Stimulated activated naive CD4-positive, alpha-beta T cell treated with Interleukin-2 at 50 U/mL for 16 hours (primary cell): ENCODE measurements at places on chromosomes 1 and 21.

- no peak for DNase-seq
Observed at GRCh38 chr1:91809317-91809716, 76.6 kb downstream of the TGFBR3 start.

GRCh38 chr1:46364612-46365011 lies 24.0 kb downstream of the NSUN4 start:
- no peak for DNase-seq

DNA sequence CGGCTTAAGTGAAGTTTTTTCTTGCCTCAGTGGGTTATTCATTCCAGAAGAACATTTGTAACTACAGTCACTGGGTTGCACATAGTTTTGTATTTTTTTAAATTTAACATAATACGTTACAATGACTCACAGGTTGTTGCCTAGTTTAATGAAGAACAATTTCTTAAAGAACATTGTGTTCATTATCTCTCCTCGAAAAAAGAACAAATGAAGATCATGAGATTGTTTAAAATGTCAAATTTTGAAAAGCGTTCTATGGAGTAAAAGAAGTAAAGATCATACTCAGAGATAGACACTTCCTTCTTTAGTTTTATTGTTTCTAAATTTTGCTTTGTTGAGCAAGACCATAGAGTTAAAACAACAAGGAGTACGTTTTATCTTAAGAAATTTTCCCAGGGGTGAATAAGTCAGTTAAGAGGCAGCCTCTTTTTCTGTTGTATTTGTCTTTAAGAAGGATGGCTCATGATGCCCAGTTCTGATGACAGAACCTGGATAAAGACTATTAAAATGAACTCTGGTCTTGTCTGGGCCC lies 10.5 kb upstream of the SLAMF1 start:
- DNase-seq: no peak

DNA sequence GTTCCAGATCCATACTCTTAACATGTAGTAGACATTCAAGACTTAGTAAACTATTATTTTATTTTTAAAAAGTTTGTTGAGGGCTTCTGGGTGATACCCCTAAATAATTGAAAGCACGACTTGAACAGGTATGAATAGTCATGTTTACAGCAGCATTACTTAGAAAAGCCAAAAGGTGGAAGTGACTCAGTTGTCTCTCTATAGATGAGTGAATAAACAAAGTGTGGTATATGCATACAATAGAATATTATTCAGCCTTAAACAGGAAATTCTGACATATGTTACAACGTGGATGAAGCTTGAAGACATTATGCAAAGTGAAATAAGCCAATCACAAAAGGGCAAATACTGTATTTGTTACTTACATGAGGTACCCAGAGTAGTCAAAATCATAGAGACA lies 26.5 kb downstream of the TSNAX start:
- DNase-seq: no peak

GRCh38 chr1:31576201-31576669 lies at the start of gene TINAGL1:
Gene TINAGL1 (plus strand): TSS chr1:31576515. CDS start chr1:31577149, 634 bp downstream.
- no peak for DNase-seq

- DNase-seq: no peak
Observed at GRCh38 chr1:151289991-151290708, 8.1 kb downstream of the ZNF687 start.

DNA sequence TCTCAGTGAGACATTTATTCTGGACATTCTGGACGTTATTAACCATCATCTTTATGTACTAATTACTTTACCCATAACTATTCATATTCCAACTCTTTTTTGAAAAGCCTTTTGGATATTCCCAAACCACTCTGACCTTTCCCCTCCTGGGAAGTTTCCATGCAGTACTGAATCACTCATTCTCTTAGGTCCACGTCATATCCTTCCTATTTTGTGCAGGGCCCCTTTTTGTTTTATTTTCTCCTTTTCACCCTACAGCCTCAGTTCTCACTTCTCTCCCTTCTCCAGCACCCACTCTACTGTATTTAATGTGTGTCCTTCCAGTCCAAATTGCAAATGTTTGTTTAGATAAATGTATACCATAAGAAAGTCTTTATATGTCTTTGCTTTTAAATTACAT lies 16.4 kb upstream of the ATP1A1 start:
- no peak for DNase-seq

DNA sequence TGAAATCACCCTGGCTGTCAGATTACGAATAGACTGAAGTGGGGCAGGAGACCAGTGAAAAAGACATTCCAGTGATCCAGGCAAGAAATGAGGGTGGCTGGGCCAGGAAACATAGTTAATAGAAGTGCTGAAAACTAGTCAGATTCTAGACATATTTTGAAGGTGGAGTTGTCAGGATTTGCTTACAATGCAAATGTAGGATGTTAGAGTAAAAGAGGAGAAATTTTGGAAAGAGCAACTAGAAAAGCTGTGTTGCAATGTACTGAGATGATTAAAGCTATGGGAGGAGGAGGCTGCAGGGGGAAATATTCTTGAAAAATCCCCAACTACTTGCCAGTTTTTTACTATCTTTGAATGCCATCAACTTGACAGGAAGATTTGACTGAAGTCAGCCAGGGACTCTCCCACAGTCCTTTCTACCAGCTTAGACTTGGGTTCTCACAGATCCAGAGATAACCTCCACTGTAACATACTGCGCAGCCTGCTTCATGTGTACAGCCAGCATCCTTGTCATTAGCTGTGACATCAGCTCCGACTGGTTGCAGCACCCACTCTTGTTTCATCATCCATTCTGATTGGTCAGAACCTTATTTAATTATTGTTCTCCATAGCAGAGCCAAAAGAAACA lies 109.7 kb downstream of the TSEN15 start:
- peak; percentile 7 for DNase-seq

- DNase-seq: no peak
Observed at GRCh38 chr21:26136671-26137070, 33.9 kb downstream of the APP start.

GRCh38 chr1:110462964-110463363 lies 12.0 kb downstream of the PROK1 start:
- DNase-seq: no peak

- DNase-seq: no peak
Observed at GRCh38 chr1:94033849-94034248, 87.1 kb downstream of the ABCA4 start.

GRCh38 chr1:151972542-151973248 lies 21.0 kb downstream of the S100A10 start:
- DNase-seq: peak; percentile 24

- no peak for DNase-seq
Observed at GRCh38 chr1:31715087-31715872, 11.5 kb upstream of the COL16A1 start.

- DNase-seq: no peak
Observed at GRCh38 chr1:47701283-47701682, 263.4 kb downstream of the FOXD2 start.

- no peak for DNase-seq
Observed at GRCh38 chr1:248923352-248924338, 17.6 kb downstream of the PGBD2 start.

DNA sequence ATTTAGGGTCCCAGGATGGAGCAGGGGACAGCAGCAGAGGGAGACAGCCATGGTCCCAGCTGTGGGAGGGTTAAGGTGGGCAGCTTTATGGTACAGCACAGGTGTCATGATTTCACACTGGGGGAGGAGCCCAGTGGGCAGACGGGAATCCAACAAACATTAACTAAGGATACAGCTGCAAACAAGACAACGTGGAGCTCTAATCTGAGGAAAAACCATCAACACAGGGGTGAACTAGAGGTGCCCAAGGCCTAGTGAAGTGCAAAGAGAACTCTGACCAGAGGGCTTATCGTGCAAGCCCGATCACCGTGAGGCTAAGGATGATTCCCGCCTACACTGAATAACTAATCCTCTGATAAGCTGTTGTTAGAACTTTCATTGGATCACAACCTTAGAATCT lies 18.7 kb downstream of the ECE1 start:
- no peak for DNase-seq
